Activated CD4-positive, alpha-beta T cell treated with anti-CD3 and anti-CD28 coated beads, Interleukin-2, amount 10 ng/mL, durations not matched to agents 24 days and 14 days (primary cell): ENCODE measurements at places on chromosomes 1 and 21. TPM values are rescaled to one million over a fixed set of nuclear protein-coding genes. Genes with fewer than 3 reads are reported as not detected.

GRCh38 chr1:92756537-92756936, 28.4 kb downstream of the EVI5 start:
- DNase-seq, result no peak

GRCh38 chr1:210787800-210788199, 346.1 kb downstream of the KCNH1 start:
- DNase-seq, result no peak

DNA sequence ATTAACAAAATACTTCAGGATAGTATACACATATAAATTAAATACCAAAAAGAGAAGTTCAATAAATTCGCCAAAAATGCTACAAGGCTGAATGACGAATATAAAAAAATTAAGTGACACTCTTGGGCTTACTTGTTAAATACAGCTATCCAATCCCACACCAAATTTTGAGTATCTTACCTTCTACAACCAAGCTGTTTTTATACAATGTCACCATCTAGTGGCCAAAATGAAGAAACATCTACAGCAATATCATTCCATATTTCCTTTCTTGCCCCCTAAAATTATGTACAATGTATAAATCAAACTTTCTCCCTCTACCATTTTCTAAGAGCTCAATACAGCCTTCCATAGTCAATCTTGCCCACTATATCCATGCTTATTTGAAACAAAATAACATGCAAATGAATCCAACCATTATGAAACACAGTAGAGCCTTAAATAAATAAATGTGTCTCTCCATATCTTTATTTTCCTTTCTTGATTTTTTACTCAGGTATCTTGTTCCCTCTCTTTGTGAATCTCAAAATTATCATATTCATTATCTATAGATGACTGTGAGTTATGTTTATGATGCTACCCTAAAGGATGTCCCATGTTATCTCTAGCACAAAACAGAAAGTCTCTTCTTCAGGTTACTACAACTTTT, 86.3 kb downstream of the ACBD6 start:
- DNase-seq, result no peak

DNA sequence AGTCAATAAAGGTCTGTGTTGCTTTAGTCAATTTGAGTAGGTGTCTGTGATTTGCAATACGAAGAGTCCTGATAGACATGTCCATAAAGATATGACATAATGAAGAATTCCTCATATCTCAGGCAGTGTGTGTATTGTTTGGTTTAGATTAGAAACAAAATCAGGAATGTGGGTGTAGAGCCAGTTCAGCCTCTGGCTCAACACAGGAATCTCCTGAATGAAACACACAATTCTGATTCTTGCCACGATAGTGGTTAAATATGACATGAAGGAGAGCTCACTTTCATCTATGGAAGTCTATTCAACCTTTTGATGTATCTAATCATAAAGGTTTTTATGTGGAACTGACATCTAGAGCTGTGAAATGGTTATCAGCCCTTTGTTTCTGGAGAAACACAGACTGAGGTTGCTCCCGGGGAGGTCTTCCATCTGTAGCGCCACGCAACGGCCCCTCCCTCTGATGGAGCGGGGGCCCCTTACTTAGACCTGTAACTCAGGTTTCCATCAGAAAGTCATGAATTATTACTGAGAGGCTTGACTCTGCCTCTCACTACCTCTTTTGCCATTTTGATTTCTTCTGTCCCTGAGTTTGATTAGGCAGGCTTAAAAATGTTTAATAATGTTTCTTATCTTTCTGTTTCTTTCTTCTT, 19.5 kb downstream of the TSPAN2 start:
- no peak for DNase-seq

DNA sequence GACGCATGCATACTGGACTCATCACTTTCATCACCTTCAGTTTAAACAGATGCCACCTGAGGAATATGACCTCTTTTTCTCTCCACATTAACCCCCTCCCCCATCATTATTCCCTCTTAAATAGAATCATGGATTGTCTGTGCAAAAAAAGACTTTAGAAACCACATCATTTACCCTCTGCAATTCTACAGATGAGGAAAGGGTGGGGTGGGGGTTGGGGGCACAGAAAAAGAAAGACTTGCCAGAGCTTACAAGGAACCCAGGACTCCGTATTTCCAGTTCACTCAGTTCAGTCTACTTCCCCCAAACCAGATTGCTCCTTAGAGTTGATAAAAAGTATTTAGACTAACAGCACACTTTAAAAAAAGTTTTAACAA, 26.2 kb upstream of the NFIA start:
- DNase-seq, result no peak

DNA sequence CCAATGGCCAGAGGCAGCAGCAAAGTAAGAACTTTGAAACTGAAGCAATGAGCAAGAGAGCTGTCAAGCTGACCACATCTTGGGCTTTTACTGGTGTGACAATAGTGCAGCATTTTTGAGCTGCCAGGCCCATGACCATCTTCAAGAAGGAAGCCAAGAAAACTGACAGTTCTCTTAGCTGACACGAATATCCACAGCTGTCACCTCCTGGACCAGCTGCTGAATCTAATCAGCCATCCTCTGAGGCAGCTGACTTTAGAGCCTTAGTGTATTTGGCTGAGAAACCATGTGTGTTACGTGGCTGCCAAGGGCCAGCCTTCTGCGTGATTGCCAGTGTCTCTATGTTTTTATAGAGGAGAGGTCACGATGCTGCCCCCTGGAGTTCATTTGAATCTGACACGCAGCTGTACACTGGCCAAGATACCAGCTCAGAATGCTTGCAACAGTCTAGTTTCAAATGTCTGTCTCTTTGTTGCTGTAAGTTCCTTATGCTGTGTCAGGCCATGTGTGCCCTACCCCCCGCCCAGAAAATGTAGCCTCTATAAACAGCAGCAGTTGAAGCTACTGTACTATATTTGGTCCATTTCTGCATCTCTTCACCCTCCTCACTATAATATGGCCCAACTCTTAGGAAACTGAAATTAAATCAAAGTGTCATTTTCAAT, 39.7 kb downstream of the PALMD start:
- peak; percentile 77 for DNase-seq

DNA sequence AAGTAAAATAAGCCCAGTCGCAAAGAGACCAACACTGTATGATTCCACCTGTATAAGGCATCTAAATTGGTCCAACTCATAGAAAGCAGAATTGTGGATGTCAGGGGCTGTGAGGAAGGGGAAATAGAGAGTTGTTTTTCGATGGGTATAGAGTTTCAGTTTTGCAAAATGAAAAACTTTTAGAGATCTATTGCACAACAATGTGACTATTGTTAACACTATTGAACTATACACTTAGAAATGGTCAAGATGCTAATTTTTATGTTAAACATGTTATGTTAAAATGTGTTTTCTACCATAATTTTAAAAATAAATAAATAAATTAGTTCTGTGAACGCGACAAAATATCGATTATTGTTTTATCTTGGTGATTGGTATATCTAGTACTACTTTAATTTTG, 192.4 kb downstream of the PTGER3 start:
- DNase-seq, result no peak

SLC5A9 gene
- total RNA-seq, result not detected in 2 replicates
